ENCODE measurements at places on chromosomes 4 and X.

- no peak for DNase-seq
Observed at GRCh38 chrX:39012621-39013111, 211.4 kb downstream of the MID1IP1 start.

- no peak for DNase-seq
Observed at GRCh38 chrX:22325096-22325495, 52.4 kb downstream of the CBLL2 start.

DNA sequence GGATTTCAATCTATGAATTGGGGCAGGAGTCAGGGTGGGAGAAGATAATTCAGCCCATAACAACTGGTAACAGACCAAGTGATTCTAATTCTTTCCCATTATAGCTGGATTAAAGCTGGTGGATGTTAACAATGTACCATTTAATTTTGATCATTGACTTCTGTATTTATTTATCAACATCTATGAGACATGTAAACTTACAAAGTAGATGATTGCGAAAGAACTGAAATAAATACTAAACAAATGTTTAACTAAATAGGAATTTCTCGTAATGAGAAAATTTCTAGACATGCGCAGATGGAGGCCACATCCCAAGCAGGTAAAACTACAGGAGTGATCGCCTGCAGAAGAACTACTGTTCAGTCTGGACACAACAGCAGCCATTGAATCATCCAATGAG is 107.1 kb downstream of the NR3C2 start:
- DNase-seq, result no peak

DNA sequence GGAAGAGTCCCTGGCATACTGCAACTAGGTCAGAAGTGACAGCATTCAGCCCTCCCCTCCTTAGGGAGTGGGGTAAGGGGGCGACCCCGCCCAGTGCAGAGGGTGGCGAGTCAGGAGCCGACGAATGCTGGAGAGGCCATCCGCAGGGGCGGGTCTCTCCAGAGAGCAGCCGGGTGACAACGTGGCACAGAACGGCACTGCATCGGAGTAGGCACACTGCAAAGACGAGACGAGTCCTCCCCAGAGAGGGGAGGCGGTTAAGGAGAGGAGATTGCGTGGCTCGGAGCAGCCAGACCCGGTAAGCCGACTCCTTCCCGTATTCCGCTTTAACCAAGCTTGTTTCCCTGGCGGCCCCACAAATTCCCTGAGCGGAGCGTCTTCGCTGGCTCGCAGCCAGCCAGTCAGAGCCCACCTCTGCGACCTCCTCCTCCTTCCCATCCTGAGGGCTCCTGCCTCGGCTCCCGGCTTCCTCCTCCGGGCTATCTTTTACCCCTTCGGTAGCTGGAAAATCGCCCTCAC is 54.9 kb downstream of the LINC00632 start:
- no peak for DNase-seq

DNA sequence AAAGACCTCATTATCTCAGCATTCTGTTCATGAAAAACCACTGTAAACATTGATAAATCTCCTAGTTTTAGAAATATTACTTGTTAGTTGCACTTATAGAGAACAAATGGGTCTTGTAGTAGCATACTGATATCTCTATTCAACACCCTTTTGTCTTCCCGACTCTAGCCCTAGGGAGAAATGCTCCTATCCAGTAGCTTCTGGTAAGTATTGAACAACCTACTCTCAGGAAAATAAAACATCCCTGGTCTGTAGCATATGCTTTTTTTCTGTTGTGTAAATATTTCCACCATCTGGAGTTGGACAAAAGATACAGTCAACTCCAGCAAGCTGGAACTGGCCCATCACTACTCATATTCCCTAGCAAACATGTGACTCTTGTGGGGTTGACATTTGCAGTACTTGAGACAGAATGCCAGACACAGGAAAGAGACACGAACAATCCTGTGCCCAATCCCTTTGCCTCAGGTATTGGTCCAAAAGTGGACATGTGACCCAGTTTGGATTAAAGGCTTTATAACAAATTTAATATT is 188.2 kb downstream of the GC start:
- DNase-seq, result peak; percentile 52

- no peak for DNase-seq
Observed at GRCh38 chrX:73400136-73400748, 46.6 kb upstream of the CDX4 start.

GRCh38 chr4:54945838-54946237 is 179.6 kb downstream of the KDR start:
- no peak for DNase-seq

- no peak for DNase-seq
Observed at GRCh38 chrX:38458071-38458470, 103.3 kb upstream of the TSPAN7 start.

GRCh38 chrX:133005042-133005441 is 46.6 kb upstream of the HS6ST2 start:
- DNase-seq, result no peak

GRCh38 chrX:98380556-98380955 is 1496.8 kb downstream of the RPA4 start:
- DNase-seq, result no peak

DNA sequence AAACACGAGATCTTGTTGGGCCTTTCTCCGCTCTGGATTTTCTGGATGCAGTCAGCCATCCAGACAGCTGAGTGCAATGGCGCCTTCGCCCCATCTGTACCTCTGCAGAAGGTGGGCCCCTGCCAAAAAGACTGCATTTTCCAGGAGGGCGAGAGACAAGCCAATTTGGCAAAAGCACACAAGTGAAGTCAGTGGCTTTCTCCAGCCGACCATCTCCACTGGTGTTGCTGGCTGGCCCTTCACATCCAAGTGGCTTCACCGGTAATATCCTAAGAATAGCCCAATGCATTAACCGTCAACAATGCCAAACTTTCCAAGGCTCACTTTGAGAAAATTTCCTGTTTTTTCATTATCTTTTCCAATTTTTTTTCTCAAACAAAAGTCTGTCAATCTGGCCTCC is 96.2 kb upstream of the MXRA5 start:
- no peak for DNase-seq

- DNase-seq, result no peak
Observed at GRCh38 chrX:128891554-128891953, 631.7 kb downstream of the SMARCA1 start.

DNA sequence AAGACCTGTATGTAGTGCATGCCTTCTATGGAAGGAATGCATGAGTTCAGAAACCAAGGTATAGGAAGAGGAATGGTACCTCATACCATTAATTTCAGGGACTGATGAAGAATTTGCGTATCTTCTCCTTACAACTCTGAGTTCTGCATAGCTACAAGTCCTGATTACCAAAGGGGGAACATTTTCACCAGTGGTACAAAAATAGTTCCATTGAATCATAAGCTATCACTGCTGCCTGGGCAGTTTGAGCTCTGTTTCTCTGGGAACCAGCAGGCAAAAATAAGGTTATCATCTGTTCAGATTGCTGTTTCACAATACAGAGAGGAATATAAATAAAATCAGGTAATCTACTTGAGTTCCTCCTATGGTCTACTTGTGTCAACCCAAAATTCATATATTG is 77.9 kb upstream of the GNPDA2 start:
- no peak for DNase-seq

- no peak for DNase-seq
Observed at GRCh38 chrX:2533424-2533823, 32.6 kb upstream of the DHRSX start.
